ENCODE measurements at places on chromosomes 13 and 19.

- no peak for DNase-seq
These were observed 2749.5 kb downstream of the PCDH9 start for GRCh38 chr13:64480672-64481071.

GRCh38 chr19:42606660-42607351 lies 12.1 kb upstream of the CEACAM8 start:
- no peak for DNase-seq

GRCh38 chr13:48158290-48158689 lies 63.4 kb upstream of the MED4 start:
- no peak for DNase-seq

- DNase-seq, result peak; percentile 93
These were observed 10.3 kb downstream of the ACTN4 start for GRCh38 chr19:38657633-38658222.

- no peak for DNase-seq
These were observed 14.9 kb downstream of the ARID3A start for GRCh38 chr19:940591-941291.
